ENCODE measurements at places on chromosomes 2 and 18.

DNA sequence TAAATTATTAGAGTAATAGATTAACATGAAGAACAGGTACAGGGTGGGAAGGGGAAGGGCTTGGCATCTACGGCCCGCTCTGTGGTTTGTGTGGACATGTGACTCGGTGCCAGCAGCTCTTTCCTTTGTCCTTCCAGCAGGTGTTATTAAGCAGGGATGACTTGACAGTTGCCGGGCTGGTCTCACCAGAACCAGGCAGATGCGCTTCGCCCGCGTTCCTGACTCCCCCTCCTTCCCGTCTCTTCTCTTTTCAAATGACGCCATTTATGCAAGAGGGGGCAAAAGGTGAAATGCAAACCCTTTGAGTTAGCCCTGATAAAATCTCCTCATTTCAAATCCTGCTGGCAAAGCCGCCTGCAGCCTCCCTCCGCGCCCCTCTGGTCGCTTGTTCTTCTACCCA lies 38.9 kb upstream of the MGAT4A start:
- DNase-seq, result no peak

DNA sequence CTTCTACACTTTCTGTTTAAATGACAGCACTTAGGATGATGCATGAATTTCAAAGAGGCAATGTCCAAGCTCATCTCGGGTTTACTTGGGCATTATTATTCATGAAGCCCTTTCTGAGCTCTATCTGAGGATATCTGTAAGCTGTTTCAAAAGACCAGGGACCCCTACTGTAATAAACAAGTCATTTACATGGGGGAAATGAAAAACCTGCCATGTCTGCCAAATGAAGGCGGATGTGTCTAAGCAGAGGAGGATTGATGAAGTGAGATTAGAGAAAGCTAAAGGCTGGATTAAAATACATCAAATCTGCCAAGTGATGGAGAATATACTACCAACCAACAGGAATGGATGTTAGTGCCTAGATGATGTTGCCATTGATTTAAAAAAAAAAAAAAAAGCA lies 64.5 kb downstream of the SUCLG1 start:
- no peak for DNase-seq

- no peak for DNase-seq
Observed at GRCh38 chr2:69453475-69454129, 16.4 kb upstream of the NFU1 start.

DNA sequence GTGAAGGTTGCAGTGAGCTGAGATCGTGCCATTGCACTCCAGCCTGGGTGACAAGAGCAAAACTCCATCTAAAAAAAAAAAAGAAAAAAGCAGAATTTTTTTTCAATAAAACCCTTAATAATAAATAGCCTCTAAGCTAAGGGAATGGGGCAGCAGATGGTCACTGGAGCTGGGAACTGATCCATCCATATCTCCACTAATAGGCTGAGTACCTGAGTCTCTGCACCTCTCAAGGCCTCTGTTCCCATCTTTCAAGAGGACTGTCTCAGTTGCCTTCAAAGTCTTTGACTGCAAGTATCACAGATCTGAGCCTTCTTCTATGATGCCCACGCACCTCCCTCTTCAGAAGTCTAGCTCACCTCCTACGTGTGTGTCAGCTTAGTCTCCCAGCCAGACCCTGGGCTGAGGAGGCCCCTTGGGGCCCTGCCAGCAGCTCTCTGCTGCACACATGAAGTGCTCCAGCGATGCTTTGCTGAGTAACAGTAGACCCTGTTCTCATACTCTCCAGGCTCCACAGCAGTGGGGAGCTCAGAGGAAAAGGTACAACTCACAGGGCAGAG lies 32.9 kb downstream of the ST8SIA5 start:
- DNase-seq, result no peak

GRCh38 chr2:41668529-41668928 lies 379.3 kb upstream of the PKDCC start:
- DNase-seq, result no peak

- no peak for DNase-seq
Observed at GRCh38 chr2:96120091-96120720, 3.8 kb upstream of the ADRA2B start.

GRCh38 chr2:32743480-32744236 lies 115.8 kb downstream of the TTC27 start:
- no peak for DNase-seq

- no peak for DNase-seq
Observed at GRCh38 chr2:9813312-9814128, 29.8 kb upstream of the TAF1B start.

DNA sequence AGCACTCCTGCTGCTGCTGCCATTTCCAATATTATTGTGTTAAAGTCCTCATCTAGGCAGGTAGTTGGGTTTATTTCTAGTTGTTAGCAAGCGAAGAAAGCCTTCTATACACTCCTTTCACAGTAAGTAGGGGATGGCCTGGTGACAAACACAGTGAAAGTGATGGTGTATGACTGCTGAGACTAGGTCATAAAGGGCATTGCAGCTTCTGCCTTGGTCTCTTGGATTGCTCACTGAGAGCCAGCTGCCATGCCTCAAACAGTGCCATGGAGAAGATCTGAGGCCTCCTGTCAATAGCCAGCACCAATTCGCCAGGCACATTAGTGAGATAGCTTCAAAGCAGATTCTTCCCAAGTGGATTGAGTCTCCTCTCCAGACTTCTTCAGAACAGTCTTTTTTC lies 27.6 kb upstream of the MSTN start:
- DNase-seq, result no peak

- DNase-seq, result no peak
Observed at GRCh38 chr18:29305516-29305915, 1128.6 kb upstream of the CDH2 start.

GRCh38 chr2:224377751-224378700 lies 23.9 kb downstream of the FAM124B start:
- no peak for DNase-seq

GRCh38 chr2:156512451-156512850 lies 76.3 kb downstream of the GPD2 start:
- no peak for DNase-seq

DNA sequence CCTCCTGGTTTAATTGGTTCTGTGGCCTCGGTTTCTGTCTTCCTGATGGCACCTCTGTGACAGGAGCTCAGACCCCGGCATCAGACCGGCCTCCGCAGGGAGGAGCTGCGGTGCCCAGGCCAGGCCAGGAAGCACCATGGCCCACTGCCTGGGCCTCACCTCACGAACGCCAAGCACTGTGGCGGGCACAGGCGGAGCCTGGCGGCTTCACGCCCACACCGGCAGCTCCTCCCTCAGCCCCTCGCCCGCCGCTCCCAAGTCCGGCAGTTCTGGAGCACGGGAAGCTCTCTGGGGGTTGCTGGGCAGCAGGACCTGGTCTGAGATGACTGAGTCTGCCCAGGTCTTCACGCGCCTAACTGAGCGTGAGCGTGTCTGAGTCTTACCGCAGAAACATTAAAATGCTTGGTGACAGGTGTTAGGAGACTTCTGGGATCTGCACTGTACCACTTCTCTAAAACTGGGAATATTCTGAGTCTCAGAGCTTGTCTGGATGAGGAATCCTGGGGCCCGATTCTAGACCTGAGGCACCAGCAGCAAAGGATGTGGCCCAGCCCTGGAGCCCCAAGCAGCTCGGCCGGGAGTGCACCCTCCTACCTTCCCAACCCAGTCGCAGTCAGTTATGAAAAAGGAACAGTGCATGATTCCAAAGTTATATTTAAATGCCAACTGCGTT lies 21.9 kb downstream of the RTP5 start:
- DNase-seq, result no peak

GRCh38 chr2:229974266-229974665 lies 52.0 kb downstream of the FBXO36 start:
- DNase-seq, result peak; percentile 83

DNA sequence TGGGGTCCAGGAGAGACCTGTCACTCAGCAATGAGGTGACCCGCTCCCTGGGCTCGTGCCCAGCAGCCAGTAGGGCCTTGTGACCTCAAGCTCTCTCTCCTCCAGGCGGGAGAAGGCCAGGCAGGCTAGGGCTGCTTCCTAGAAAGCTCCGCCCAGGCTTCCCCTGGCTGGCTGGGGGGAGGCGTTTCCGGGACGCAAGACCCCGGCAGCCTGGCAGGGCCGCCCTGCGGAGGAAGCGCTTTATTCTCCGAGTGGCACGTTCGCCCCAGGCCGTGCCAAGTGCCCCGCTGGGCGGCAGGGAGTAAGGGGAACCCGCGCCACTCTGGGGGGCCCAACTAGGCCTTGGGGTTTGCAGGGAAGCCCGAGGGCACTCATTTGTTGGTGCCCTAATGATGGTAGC lies 21.2 kb upstream of the EPAS1 start:
- no peak for DNase-seq

DNA sequence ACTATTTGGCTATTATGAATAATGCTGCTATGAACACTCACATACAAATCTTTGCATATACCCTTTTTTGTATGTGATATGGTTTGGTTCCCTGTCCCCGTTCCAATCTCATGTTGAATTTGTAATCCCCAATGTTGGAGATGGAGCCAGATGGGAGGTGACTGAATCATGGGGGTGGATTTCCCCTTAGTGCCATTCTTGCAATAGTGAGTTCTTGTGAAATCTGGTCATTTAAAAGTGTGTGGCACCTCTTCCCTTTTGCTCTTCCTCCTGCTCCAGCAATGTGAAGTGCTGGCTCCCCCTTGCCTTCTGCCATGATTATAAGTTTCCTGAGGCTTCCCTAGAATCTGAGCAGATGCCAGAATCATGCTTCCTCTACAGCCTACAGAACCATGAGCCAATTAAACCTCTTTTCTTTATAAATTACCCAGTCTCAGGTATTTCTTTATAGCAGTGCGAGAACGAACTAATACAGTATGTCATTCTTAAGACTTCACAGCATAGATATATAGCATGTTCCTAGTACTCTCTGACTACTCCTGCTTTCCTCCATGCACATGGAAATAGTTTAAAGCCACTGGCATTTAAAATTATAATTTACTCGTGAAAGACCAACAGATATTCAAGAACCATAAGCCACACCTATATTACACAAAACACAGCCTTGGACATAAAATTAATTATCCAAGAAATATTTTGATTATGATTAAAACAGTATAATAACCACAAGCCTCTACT lies 75.2 kb downstream of the COBLL1 start:
- DNase-seq, result no peak

DNA sequence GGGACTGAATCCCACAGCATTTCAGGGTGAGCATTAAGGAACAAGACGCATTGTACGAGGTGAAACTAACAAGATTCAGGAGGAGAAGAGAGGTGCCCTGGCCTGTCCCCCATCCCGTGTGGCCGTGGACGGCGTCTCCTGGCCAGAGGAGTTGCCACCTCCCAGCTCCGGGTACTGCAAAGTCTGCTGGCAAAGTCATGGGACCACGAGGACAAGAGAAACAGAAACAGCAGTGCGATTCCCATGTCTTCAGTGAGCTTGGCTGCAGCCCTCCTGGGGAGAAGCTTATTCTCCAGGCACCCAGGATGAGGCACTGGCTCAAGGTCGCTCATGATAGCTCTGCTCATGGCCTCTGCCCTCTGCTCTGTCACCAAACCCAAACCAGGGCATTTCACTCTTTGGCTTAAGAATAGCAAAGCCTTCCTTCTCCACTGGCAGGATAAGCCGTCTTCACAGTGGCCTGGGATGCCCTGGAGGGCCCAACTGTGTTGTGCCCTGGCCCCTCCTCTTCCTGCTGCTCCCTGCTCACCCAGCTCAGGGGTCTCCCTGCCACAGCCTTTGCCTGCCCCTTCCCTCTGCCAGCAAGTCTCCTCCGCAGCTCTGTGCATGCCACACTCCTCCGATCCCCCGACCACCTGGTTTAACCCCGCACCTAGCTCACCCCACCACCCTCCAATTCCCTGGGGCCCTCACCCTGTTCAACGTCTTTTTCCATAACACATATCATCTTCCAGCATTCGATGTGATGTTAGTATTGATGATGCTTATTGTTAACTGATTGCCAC lies 144.8 kb downstream of the PXDN start:
- no peak for DNase-seq

- no peak for DNase-seq
Observed at GRCh38 chr2:197937814-197938213, 133.4 kb downstream of the PLCL1 start.

DNA sequence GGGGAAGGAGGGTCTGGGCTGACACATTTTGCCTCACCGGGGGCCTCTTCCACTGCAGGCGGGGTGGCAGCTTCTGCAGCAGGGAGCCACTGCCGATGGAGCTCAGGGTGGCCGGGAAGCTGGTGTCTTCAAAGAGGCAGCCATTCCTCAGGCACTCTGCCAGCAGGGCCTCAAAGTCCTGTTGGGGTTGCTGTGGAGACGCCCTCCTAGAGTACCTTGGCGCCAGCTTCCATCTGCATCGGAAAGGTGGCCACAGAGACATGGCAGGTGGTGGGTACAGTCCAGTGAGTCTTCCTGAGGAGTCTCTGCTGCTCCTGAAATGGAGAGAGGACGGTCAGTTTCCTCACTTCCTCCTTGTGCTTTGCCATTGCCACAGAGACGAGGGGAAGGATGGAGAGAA lies 12.1 kb downstream of the CAPN14 start:
- no peak for DNase-seq

DNA sequence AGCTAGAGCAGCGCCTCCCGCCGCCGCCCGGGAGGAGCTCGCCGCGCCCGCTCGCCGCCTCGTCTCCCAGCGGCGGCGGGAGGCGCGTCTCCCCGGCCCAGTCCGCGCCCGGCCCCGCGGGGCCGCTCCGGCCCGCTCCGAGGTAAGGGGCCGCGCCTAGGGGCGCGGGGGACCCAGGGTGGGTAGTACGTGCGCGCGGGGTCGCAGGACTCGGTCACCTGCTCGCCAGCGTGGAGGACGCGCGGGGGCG lies 259 bp downstream of the NPAS2 start:
- DNase-seq, result no peak

DNA sequence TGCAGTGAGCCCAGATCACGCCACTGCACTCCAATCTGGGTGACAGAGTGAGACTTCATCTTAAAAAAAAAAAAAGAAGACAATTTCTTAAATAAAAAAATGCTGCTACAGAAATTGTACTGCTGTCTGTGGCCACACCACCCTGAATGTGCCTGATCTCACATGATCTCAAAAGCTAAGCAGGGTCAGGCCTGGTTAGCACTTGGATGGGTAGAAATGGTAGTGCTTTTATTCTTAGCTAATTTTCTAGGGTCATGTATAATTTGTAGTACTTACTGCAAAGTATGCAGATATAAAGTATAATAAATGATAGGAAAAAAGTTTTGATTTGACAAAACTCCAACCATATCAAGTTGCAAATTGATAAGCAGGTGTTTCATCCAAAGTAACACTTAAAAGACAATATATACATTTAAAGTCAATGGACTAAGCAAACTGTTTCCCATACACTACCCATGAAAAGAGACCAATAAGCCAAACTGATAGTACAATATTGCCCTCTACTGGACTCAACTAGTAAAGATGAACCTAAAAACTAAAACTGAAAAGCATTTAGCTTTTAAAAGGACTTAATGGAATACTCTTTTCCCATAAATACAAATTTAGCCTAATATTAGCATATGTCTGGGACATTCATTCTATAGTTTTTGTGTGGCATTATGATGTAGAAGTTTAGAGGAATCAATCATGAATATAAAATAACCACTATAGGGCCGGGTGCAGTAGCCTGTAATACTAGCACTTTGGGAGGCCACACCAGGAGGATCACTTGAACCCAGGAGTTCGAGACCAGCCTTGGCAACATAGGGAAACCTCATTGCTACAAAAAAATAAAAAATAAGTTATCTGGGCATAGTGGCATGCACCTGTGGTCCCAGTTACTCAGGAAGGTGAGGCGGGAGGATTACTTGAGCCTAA lies 18.6 kb upstream of the PEX13 start:
- DNase-seq, result no peak

- DNase-seq, result no peak
Observed at GRCh38 chr2:194319222-194319992, 1337.6 kb upstream of the SLC39A10 start.

GRCh38 chr2:218806346-218806978 lies 24.5 kb downstream of the CYP27A1 start:
- DNase-seq, result peak; percentile 99

- DNase-seq, result peak; percentile 28
Observed at GRCh38 chr18:53458944-53459580, 765.4 kb downstream of the MBD2 start.
